M059J (cell line): ENCODE measurements at places on chromosomes 13 and 19.

DNA sequence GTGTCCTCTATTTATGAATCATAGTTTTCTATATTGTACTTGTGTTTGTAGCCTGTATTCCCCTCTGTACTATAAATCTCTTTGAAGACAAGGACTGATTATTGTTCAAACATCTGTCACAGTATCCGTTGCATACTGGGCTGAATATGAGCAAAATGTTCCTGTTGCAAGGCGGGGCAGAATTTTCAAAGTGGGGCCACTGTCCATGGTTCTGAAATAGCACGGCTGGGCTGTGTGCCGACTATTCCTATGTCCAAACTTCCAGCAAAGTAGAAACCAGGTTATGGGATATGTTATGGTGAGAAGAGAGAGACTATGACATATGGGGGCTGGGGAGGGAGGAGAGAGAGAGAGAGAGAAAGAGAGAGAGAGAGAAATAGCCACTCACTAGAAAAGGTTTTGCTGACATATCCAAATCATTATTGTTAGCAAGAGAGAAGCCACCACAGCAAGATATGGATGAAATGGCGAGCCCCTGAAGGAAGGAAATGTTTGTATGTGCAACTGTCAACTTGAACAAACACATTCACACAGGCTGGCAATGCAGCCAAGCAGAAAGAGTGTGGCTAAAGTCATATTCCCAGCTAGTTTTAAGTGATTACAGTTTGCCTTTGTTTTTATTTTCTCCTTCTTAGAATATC lies 107.0 kb upstream of the GPR12 start:
- peak; percentile 11 for DNase-seq

DNA sequence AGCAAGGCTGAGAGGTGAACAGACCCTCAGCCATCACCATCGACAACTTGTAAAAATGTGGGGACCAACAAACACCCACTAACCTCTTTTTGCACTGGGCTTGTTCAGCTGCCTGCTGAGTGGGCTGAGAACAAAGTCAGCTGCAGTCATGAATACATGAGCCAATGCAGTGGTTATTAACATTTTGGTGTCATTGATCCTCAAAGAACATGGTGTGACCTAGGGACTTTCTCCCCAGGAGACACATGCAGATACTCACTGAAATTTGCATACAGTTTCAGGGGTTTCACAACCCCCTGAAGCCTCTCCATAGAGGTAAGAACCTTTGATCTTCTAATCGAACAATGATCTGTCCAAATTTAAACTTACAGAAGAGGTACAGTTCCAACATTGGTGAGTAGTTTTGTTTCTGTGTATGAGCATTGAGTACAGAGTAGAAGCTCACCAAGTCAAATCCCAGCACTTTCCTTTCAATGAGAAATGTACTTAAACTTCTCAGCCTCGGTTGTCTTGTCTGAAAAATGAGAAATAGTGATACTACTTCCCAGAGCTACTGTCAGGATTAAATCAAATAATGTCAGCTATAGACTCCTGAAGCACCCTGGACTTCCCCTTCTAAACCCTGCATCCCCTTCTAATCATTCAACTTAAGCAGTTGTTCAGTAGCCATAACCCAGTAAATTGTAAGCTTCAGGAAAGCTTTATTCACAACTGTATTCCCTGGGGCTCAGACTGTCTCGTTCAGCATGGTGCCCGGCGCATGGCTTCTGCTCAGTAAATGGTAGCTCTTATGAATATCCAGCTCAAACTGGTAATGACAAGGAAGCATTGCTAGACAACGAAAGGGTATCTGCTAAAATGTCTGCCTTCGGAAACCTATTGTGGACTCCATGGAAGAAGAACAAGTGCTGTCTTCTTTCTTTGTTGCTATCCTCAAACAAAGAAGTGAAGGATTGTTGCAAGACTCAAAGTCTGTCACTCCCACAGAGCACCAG lies 148.7 kb downstream of the FOXO1 start:
- DNase-seq = no peak

GRCh38 chr19:5026706-5027273 lies 57.9 kb downstream of the KDM4B start:
- DNase-seq = no peak

DNA sequence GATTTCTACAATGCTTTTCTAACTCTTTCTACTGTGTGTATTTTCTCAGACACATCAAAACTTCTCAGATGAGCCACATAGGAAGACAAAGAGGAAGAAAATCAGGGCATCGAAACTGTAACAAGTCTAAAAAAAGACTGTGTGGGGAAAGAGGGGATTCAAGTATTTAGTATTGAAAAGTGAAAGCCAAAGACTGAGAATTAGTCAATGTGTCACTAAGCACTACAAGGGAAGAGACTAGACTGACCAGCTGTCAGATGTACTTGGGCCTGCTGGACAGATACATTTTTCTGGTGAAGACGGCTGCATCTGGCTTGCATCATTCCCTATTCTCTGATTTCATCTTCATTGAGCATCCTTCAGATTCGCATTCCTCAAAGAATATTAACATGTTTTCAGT lies 25.4 kb downstream of the COMMD6 start:
- DNase-seq = no peak

DNA sequence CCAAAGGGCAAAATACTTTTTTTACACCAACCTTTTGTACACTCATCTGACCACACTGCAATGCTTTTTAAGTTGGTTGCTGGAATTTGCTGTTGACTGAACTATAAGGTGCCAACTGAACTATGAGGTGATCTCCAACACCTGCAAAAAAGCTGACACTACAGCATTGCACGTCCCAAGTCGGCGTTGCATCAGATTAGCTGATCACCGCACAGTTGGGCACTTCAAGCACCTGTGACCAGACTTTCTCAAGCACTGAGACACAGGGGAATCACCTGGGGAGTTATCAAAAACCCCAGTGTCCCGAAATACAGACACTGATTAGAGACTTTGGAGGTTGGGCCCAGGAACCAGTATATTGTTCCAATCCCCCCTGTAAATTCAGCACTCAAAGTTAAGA lies 1.1 kb downstream of the NLRP11 start:
- DNase-seq = no peak

DNA sequence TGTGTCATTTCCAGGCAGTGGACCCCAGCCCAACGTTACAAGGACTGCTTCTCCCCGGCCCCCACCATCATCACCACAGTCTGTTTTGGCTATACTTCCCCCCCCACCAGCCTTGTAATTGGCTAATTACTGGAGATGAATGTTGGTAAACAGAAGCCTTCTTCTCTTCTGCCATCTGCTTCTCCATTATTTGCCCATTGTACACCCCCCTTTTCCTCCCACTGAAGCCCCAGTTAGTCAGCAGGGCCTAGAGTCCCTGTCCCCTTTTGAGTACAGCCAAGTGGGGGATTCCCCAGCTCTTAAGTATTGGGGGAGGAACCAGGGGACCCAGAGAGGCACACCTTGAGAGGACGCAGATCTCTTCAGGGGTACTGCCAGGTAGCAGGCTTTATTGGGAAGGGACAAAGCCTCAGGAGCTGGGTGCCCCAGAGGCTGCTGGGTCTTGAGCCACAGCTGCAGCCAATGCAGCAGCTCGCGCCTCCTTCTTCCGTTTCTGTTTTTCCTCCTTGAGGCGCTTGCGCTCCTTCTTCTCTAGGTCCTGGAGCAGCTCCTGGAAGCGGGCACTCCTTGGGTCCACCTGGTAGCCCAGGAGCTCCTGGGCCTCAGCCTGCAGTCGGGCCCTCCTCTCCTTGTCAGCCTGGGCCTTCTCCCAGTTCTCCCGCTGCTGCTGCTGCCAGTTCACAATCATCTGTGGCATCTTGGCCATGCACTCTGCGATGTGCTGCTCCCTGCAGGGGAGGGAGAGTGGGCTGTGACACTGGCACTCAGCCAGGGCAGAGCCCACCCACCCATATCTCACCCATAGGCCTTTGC lies 3.0 kb downstream of the GADD45GIP1 start:
- DNase-seq = no peak

- no peak for DNase-seq
Measured at GRCh38 chr19:41537789-41538188, 38.2 kb upstream of the CEACAM21 start.

DNA sequence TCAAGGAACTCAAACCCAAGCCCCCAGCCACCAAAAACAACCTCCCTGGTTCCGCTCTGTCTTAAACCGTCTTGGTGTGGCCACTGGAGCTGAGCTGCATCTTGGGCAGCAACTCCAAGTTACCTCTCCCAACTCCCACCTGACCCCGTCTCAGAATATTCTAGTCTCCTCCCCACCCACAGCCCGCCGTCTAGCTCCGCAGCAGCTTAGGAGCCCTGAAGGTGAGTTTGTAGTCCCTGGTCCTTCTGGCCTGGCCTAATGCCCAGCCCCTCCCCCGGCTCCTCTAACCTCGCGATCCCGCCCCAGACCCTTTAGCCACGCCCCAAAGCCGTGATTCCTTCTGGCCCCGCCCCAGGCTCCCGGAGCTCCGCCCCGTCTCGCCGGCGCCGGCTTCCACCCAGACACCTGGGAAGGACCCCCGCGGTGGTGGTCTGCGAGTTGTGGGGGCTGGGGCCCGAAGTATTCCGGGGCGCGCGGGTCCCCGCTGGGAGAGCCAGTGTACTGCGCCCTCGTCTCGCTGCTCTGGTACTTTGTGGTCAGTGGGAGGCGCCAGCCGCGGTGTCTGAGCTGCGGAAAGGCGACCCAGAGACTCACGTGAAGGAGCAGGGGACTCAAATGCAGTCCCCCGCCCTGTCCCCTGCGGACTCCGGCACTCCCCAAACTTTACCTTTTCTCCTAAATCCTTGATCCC lies 2.5 kb upstream of the LHB start:
- peak; percentile 25 for DNase-seq

- no peak for DNase-seq
Measured at GRCh38 chr13:73966331-73966730, 167.9 kb downstream of the KLF12 start.

DNA sequence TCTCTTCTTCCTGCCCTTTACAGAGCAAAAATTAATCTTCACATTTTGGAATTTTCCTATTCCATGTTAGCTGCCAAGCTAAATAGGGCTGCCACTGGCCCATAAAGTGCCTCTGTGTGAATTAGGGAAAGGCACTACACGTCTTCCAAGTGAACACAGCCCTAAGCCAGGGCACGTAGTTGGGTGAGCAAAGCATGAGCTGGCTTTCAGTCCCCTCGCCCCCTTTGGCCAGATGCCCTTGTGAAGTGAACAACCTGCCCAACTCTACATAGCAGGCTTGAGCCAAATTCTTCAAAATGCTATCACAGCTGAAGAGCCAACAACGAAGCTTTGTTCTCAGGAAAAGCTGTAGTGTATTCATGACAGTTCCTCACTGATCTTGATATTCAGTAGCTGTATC lies 213.1 kb downstream of the OXGR1 start:
- DNase-seq = peak; percentile 55

- no peak for DNase-seq
Measured at GRCh38 chr19:2733930-2734588, 5.8 kb downstream of the SLC39A3 start.

DNA sequence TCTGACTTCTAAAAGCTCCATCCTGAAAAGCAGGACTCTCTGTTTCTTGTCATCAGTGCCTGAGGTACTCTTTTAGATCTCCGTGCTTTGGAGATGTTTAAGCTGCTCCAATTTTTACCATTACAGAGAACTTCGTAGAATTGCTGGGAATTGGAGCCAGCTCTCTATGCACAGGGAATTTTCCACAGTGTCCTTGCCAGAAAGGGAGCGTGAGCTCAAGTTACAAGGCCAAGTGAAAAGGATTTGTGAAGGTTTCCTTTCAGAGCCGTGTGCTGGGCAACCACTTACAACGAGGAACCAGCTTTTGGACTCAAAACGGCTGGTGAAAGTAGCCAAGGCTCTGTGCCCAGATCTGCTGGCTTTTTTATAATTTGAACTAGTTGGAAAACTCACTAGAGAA lies 82.6 kb downstream of the NUFIP1 start:
- peak; percentile 64 for DNase-seq

GRCh38 chr13:30504081-30504480 lies 38.3 kb upstream of the HMGB1 start:
- no peak for DNase-seq

DNA sequence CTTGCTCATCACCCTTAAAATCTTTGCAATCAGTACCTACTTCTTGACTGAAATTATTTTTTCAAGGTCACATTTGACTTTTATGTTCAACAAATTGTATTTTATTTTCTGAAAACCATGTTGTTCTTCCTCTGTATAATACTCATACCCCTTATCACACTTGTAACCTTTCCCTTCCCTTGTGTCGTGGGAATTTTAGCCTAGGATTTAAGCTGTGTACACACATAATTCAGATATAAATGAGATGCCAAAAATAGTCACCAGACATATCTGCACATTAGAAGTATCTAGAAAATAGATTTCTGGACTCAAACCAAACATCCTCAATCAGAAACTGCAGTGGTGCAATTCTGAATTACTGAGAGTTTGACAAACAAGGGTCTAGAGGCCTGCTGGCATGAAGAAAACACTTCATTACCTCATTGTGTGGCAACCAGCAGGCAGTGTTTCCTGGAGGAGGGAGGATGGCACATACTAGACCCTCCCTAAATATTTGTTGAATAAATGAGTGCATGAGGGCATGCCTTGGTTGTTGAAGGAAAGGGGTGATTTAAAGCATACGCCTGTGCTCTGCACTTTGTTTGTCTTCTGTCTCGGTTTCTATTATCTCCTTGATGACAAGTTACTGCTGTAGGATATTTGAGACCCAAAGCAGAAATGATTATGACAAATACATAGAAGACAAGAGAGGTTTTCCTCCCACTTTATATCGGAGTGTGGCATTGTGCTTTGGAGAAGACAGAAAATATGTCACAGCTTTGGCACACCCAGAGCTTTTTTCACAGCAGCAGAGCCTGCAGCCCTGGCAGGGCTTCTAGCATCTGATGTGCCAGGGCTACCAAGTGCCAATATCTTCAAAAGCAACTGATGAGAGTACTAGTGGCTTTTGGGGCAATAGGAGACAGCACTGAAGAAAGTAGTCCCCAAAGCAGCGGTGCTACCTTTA lies 881.1 kb downstream of the PCDH9 start:
- no peak for DNase-seq

DNA sequence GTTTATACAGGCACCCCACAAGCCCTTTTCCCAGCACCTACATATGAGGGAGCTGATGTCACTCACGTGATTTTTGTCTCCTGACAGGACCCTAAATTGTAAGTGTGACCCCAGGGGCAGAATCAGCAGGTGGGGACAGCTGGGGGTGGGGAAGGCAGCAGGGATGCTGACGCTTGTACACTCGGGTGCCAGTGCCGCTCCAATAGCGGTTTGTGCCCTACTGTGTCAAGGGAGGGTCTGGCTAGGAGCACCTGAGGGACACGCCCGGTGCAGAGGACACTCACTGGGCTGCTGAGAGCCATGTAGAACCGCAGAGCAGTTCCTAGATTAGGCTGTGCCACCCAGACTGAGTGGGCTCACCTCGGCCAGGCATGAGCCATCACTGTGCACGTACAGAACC lies 81.3 kb downstream of the SCGB2B2 start:
- DNase-seq = no peak
